ENCODE measurements at places on chromosomes 11 and 22.

- DNase-seq = no peak
Measured at GRCh38 chr11:1763336-1763795, 361 bp downstream of the CTSD start.

DNA sequence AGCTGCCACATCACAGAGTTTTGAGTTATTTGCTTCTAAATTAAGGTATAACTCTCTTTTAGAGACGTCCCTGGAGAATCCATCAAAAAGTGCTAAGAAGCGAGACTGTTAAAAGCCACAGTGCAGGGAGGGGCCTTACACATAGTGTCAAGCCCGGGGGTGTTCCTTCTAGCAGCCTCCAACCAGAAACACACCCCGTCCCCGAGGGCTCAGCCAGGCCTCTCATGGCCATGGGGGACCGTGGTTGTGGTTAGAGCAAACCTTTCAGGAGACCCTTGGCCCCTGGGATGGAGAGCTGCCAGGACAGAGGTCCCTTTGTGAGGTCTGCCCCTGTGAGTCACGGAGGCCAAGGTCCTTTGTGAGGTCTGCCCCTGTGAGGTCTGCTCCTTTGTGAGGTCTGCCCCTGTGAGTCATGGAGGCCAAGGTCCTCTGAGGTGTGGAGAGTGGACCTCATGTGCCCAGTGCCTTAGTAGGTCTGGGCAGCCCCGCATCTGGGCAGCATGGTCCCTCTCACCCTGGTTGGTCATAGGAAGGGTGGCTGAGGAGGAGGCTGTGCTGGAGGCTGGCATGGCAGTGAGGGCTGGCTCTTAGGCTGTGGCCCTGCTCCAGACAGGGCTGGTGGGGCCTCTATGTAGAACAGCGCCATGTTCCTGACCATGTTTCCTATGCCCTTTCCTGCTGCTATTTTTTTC is 5.4 kb downstream of the GNAZ start:
- no peak for DNase-seq

DNA sequence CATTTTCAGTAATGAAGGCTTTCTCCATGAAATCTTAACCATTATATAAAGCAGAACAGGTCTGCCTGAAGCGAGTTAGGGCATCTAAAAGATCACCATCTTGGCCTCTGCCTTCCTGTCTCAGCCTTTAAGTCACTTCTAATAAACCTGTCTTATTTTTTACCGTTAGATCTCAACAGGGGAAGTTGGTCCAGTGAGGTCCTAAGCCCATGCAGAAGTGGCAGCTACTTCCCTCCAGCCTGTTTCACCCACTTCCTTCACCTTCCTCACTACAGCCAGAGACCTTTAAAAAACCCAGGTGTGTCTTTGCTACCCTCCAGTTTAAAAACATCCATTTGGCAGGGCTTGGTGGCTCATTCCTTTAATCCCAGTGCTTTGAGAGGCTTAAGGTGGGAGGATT is 14.1 kb upstream of the LIPT2 start:
- DNase-seq = no peak

GRCh38 chr22:19640306-19640705 is 74.0 kb upstream of the SEPTIN5 start:
- no peak for DNase-seq

GRCh38 chr11:10307400-10308200 is 2.7 kb downstream of the ADM start:
- peak; percentile 39 for DNase-seq

GRCh38 chr11:134659882-134660281 is 247.8 kb upstream of the B3GAT1 start:
- no peak for DNase-seq

GRCh38 chr22:25566898-25567235 is 2.4 kb downstream of the GRK3 start:
- DNase-seq = no peak

GRCh38 chr11:128222245-128222884 is 365.0 kb downstream of the ETS1 start:
- DNase-seq = no peak

All from NCI-H1092 (cell line).